ENCODE measurements at places on chromosomes 1 and 21.
A peak's percentile ranks its signal among the peaks of the same experiment; 100 is the strongest.

DNA sequence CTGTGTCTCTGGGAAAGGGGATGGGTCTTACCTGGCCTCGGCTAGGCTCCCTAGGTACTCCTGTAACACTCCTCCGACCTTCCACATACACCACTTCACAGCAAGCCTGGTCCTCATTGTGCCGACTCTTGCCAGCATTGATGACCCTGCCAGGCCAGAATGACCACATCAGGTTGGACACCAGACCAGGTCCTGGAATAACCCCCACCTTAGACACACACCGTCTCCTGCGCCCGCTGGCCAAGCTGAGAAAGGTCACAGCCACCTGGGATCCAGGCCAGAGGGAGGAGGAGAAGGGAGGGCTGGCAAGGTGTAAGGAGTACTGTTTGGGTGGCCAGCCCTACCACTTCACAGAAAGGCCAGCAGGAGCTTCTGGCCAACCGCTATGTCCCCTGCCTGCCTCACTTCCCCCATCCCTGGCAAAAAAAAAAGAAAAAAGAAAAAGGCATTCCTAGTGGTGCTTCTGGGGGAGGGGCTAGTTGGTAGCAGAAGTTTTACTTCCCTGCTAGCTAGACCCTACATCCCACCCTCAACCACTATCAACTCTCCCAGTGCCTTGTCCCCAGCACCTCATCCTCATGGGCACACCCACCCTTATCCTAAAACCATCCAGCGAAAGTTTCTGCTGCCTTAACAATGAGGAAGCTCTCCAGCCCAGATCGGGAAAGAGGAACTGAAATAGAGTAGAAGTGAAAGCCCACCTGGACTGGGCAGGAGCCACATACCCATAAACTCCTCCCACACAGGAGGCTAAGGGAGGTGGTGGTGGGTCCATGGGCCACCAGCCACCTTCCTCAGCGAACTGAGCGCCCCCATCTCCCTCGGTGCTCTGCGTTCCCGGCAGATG lies 1.4 kb downstream of the PPM1J start:
- DNase-seq = peak; percentile 83

- no peak for DNase-seq
These were observed 89.0 kb downstream of the MIS18A start for GRCh38 chr21:32189688-32190483.

DNA sequence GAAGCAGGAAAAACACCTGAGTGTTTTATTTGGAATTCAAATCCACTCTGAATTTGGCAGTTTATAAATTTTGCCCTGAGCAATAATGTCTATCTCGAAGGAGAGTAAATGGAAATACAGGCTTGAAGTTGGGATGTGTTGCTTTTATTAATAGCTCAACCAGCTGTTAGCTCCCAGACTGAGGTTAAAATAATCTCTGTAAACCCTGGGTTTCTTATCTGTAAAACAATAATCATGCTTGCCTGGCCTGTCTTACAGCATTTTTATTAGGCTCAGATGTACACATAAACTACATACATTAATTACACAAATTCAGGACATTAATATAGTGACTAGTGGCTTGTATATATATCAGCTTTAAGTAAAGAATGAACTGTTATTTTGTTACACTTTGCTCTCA lies 148.5 kb downstream of the GALNT2 start:
- no peak for DNase-seq

GRCh38 chr21:32112195-32112594 lies 166.7 kb downstream of the MIS18A start:
- no peak for DNase-seq

GRCh38 chr1:84428235-84428634 lies 30.0 kb downstream of the DNASE2B start:
- DNase-seq = no peak

GRCh38 chr1:154972517-154973343 lies 1.8 kb upstream of the CKS1B start:
- DNase-seq = peak; percentile 83

DNA sequence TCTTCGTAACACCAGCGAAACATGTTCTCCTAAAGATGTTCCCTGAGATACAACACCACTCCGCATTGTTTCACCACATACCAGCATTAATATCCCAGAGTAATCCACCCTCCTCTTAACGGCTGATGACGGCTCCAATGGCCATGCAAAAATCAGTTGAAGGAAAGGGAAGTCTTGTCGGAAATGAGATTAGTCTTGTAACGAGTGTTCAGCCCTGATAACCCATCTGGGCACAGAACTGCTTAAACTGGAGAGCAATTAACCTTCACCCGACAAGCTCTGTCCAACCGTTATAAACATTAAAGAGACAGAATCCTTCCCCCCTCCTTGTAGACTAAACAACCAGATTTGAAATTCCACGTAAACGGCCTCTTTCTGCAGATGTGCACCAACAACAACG lies 21.9 kb downstream of the ERG start:
- no peak for DNase-seq

DNA sequence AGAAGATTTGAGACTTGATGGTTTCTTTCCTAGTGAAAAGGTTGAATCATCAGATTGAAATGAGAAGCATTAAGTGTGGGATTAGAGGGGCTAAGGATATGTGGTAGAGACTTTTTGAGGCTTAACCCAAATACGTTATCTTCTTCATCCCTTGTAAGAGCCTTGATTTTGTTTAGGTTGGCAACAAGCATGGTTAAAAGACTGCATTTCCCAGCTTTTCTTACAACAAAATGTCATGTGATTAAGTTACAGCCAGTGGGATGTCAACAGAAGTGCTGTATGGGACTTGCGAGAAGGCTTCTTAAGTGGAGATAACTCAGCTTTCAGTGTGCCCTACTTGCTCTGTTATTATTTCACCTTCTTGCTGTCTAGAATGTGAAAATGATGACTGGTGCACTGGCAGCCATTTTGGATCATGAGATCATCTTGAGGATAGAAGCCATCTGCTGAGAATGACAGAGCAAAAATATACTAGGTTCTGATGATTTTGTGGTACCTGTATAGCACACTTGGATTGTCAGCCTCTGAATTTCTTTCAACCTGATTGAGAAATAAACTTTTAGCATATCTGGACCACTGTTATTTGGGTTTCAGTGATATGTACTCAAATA lies 41.3 kb upstream of the GNG12 start:
- DNase-seq = no peak

GRCh38 chr1:226397011-226397926 lies 10.6 kb downstream of the PARP1 start:
- DNase-seq = no peak

GRCh38 chr1:187306710-187307415 lies 478.1 kb downstream of the PLA2G4A start:
- DNase-seq = no peak

DNA sequence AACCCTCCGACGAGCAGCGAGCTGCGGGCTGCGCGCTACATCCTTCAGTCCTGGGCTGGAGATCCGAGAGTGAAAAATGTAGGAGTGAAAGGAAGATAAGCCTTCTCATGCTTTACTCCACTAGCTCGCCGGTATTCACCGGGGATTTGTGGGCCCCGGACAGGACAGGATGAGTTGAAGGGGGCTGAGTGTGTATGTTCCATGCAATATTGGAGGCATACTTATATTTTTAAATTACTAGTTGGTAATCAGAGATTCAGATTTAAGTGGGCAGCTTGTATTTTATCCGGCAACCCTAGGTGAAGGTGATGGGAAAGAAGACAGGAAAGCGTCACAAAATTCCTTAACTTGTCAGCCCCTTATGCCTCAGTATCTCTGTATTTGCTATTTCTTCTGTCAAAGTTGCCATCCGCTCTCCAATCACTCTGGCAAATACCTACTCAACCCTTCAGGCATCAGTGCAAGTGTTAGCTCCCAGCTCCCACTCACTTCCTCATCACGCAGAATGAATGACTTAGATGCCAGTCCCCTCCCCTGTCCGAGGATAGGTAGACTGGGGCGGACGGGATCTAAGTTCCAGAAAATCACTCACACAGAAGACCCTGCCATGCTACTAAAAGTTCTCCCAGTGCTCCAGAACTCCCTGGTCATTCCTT lies 503 bp upstream of the PIGM start:
- DNase-seq = no peak

GRCh38 chr1:204417074-204417997 lies 5.7 kb upstream of the PPP1R15B start:
- peak; percentile 90 for DNase-seq

DNA sequence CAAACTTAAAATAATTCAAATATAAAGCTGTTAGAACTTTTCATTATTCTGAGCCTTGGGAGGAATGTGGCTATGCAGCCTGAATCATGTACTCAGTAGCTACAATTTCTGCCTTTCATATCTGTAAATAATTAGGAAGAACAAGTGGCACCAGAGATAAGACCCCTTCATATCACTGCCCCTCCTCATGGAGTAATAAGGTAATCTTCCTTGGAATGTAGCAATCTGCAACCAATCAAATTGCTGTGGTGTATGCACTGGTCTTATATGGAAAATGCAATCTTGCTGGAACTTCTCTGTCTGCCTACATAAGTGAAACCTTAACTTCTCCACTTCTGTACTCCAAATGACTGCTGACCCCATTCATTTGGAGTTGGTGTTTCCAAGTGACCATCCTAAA lies 104.4 kb upstream of the VANGL1 start:
- DNase-seq = no peak

GRCh38 chr1:19222979-19223824 lies 13.1 kb upstream of the UBR4 start:
- DNase-seq = no peak

DNA sequence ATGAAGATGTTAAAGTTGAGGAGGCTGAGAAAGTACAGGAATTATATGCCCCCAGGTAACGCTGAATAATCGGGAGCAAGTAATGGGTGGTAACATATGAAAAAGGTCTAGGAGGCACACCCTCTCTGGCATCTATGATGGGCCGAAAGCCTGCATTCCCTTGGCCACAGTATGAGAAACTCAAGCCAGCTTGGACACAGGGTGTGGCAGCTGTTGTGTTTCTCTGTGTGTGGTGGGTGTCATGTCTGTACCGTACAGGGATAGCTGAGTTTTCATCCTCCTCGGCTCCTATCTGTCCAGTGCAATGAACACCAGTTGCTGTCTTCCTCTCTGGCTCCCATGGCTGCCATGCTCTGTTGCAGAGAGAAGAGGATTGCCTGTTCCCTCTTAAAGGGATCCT lies 32.9 kb downstream of the NBPF3 start:
- DNase-seq = no peak

DNA sequence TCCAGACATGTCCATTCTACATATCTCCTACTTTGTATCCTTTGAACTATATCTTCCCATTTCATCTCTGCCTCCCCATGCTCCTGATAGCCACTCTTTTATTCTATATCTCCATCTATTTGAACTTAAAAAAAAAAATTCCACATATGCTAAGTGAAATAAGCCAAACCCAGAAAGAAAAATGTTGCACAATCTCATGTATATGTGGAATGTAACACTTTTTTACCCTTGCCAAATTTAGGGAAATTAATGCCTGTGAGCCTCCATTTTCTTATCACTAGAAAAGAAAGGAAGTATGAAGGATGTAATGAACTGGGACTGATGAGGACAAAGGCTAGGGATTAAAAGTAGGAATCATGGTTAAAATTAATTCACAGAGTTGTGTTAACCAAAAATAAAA lies 53.5 kb downstream of the RGS13 start:
- DNase-seq = no peak

DNA sequence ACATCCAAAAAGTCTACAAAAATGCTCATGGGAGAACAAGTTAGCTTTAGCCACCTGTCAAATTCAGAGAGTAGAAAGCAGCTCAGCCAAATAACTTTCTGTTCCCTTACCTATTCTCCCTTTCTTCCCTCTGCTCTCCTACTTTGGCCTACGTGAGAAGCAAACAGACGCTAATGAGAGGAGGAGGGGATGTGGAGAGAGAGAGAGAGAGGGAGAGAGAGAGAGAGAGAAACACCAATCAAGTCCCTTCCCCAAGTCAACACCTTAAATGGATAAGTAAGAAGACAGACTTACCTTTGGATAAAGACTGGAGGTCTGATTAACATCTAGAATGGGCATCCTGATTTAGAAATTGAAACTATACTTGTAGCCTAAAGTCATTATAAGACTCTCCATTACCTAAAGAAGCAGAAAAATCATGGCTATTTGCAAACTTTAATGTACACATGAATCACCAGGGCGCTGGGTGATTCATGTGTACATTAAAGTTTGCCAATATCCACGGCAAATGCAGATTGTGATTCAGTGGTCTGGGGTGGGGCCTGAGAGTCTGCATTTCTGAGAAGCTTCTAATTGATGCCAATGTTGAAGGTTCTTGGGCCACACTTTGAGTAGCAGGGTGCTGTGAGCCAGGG lies 13.1 kb upstream of the DUSP12 start:
- no peak for DNase-seq

GRCh38 chr1:223244366-223245103 lies 101.5 kb upstream of the TLR5 start:
- peak; percentile 39 for DNase-seq

GRCh38 chr1:118958937-118959631 lies 29.1 kb downstream of the TBX15 start:
- DNase-seq = no peak

DNA sequence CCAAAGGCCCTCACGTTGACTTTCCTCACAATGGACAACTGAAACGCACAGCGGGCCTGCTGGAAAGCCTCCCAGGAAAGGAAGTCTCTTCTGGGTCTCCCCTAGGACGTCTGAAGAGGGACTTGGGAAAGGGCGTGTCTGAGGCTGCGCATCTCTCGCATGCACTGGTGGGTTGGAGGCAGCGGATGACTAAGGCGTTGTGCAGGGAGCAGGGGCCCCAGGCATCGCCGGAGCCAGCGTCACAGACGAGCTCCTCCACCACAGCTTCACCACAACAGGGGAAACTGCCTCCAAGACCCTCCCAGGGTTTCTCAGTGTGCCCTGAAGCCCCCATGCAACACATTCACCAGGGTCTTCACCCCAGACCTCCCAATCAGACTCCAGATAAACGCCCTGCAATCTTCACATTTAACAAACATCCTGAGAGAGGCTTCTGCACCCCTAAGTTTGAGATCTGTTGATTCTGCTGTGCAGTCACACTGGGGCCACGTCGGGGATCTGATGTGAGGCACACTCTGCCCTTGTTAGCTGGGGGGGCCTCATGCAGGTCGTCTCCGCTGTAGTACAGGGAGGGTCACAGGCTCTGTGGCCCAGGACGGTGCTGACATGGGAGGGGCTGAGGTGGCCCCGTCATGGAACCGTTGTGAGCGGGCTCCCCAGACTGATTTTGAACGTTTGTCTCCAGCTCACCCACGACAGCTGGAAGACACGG lies 7.0 kb upstream of the TFF1 start:
- DNase-seq = no peak

DNA sequence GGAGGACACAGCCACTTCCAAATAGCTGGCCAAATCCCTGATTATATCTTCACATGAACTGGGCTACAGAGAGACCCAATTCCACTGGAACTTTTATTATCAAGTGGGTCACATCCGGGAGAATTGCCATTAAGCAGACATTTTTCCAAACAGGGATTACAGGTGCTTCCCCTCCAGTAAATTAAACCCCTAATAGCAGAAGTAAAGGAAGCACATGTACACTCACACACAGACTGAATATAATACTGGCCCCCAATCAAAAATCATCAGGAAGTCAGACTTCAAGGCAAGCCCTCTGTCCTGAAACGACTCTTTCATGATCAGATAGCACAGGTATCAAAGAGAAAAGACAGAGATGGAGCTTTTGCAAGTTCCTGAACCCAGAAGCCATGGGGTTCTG lies 118.6 kb upstream of the PPP2R5A start:
- peak; percentile 31 for DNase-seq

All from stomach (tissue), 19 donors.